ENCODE measurements at places on chromosomes 1 and 21.

GRCh38 chr21:45931397-45931969, 50.1 kb upstream of the COL6A1 start:
- DNase-seq = no peak

GRCh38 chr21:16195538-16195910, 465.7 kb downstream of the USP25 start:
- DNase-seq = no peak

GRCh38 chr1:23601135-23601967, 42.0 kb upstream of the ID3 start:
- DNase-seq = peak; percentile 62

DNA sequence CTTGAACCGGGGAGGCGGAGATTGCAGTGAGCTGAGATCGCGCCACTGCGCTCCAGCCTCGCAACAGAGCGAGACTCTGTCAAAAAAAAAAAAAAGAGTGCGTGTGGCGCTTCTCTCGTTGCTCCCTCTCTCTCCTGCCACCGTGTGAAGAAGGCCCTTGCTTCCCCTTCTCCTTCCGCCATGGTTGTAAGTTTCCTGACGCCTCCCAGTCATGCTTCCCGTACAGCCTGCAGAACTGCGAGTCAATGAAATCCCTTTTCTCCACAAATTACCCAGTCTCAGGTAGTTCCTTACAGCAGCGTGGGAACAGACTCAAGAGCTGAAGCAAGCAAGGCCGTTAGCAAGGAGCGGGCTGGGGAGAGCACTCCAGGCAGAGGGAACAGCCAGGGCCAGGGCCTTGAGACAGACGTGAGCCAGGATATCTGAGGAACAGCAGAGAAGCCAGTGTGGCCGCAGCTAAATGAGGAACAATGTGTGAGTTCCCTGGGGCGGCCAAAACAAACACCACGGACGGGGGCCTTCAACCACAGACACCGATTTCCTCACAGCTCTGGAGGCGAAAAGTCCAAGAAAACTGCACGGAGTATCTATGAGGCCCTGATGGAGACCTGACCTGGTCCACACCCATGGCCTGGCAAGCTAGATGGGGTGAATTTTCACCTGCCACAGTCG, 54.2 kb upstream of the ETS2 start:
- DNase-seq = no peak

DNA sequence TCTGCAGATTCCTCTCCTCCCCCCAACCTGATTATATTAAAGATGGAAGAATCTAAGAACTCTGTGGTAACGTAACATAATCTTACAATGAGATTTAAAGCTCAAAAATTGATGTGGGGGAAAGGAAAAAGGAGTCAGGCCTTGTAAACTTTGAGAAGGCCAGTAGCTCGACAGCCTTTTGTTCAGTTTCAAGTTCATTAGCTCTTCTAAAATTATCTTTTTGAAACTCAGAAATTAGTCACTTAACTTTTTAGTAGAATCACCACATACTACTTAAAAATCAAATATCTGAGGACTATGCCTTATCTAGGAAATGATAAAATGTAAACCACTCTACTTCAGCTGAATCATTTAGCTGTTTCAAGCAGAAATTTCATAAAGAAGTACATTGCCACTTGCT, 996.2 kb downstream of the AMY1C start:
- no peak for DNase-seq

GRCh38 chr1:53365437-53366063, 37.7 kb upstream of the LRP8 start:
- no peak for DNase-seq

DNA sequence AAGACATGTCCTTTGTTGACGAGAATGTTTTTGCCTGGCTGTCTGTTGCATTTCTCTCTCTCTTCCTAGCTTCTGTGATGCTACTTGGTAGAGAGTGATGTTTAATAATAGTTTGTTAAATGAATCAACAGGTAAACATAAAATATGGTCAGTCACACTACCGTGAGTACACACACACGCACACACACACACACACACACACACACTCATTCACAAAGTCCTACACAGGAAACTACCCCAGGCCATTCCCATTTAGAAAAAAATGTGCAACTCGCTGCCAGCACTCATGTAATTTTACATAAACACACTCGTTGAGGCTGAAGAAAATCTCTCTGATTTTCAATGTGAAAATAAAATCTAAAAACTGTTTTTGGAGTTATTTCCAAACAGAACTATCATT, 38.7 kb downstream of the RUNX1 start:
- DNase-seq = no peak

Measured in central memory CD4-positive, alpha-beta T cell (primary cell).